ENCODE measurements at places on chromosomes 11 and 22.

- no peak for DNase-seq
Measured at GRCh38 chr22:46119729-46120419, 30.5 kb upstream of the PPARA start.

DNA sequence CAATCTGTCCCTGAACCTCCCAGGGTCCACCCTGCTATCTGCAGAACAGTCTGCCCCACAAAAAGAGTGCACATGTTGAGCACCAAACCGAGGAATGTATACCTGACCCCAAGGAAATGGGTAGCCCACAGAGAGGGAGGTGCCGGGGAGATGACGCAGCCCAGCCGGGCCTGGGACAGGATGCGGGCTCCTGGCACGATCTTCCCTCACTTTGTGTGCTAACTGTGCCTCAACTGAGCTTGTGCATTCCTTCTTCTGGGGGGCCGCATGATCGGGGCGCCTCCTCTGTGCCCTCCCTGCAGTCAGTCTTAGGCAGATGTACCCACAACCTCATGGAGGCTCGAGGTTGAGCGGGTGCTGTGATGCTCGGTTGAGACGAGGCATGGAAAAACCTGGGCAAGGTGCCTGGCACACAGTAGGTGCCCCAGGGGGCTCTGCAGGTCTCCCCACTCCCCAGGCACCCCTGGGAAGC lies 2.4 kb downstream of the GAS2L1 start:
- DNase-seq: no peak

GRCh38 chr11:73149105-73149504 lies 7.0 kb upstream of the FCHSD2 start:
- no peak for DNase-seq

- DNase-seq: peak; percentile 13
Measured at GRCh38 chr22:37105154-37105553, 4.4 kb downstream of the TMPRSS6 start.

DNA sequence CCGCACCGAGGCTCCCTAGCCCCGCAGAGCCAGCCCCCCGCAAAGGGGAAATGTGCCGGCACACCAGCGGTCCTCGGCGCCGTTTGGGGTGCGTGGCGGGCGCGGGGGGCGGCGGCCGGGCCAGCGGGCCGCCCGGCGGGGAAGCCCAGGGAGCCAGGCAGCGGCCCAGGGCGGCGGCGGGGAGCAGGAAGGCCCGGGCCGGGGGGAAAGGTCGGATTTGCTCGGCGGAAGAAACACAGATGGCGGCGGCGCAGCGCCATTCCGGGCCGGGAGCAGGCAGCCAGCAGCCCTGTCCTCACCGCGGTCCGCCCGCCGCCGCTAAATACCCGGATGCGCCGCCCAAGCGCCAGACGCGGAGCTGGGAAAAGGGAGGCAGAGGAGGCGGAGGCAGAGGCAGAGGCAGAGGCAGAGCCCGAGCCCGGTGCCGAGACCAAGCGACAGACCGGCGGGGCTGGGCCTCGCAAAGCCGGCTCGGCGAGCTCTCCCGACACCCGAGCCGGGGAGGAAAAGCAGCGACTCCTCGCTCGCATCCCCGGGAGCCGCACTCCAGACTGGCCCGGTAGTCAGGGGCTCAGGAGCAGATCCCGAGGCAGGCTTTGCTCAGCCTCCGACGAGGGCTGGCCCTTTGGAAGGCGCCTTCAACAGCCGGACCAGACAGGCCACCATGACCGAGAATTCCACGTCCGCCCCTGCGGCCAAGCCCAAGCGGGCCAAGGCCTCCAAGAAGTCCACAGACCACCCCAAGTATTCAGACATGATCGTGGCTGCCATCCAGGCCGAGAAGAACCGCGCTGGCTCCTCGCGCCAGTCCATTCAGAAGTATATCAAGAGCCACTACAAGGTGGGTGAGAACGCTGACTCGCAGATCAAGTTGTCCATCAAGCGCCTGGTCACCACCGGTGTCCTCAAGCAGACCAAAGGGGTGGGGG lies 2.6 kb upstream of the GCAT start:
- peak; percentile 62 for DNase-seq

DNA sequence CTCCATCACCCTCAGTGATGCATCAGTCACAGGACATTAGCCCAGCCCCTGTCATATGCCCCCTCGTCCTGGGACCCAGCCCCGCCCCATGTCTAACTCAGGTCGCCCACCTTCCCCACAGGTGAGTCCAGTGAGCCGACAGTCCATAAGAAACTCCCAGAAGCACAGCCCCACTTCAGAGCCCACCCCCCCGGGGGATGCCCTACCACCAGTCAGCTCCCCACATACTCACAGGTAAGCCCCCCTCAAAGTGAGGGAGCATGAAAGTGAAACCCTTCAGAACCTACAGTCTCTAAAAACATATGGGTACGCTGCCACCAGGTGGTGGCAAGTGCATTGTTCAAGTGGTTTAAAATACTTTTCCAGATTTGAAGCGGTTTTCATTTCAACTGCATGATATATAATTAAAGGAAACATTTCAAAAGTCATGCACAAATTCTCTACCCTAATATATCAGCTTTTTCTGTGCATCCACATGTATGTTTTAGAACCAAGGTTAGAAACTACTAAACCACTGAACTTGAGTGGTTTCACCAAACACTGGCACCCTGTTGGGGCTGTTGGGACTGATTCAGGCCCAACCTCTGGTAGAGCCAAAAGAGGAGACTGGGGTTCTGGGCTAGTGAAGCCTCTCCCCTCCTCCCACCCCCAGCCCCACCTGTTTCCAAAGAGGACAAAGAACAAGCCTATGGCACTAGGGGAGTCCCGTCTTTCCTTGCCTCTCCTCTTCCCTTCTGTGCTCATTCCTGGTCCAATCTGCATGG lies 17.3 kb downstream of the EPS8L2 start:
- DNase-seq: no peak

DNA sequence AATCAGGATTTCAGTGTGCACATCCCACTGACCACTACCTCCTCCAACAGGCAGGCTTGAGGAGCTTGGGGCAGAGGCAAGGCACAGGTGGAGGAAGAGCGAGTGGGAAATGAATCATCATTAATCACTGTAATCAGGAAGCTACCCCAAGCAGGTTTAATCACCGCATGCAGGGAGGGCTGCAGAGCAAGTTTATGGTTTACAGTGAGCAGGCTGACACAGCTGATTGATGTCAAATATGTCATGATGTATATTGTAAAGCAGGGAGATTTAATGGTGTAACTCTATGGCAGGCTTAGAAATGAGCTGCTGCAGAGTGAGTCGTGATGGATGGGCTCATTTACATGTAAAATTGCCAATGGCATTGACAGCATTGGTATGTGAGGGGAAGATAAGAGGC lies 441.0 kb downstream of the NTM start:
- no peak for DNase-seq

- no peak for DNase-seq
Measured at GRCh38 chr11:33185756-33186155, 24.5 kb upstream of the CSTF3 start.

All from HTR-8/SVneo (cell line).